Lower lobe of right lung (tissue), 2 donors: ENCODE measurements at places on chromosomes 12 and 14. TPM values are rescaled to one million over a fixed set of nuclear protein-coding genes. Genes with fewer than 3 reads are reported as not detected.

Gene TMEM253
- total RNA-seq: 0.50 TPM

Gene CEBPE
- 0.32 TPM for total RNA-seq

Gene SIX6
- total RNA-seq: not detected

DNA sequence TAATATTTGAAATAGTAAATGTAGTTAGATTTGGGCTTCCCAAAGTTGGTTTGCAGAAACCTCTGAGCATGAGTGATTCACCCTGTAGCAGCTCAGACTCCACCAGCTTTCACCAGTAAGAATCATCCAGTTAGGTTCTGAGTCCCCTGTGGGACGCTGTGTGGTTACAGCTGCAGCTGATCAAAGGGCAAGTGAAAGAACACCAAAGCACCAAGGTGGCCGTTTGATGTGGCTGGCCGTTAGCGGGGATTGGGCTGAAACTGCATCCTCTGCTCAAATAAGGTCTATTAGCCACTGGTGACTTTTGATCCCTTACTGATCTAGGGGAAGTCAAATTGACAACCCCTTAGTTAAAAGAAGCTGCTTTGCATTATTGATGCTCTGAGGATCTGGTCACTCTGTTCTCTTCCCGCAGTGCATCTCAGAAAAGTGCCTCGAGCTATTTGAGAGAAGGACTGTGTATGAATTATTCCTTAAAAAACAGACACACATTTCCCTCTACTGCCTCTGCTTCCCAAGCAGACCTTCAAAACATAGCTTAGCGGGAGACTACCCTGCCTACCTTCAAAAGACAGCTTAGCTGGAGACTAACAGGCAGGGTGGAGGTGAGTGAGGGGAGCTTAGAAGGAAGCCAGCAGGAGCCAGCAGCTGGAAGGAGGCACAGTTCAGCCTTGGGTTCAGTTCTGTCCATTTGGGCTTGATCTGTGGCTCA, 3.7 kb downstream of the ABHD12B start:
- H3K4me3 ChIP-seq: no peak overlapping the region
- no peaks in the 10 kb centered on the region for H3K4me1 ChIP-seq

- H3K36me3 ChIP-seq: peaks cover 50% of the 10 kb centered on the region
- H3K27ac ChIP-seq: no peak overlapping the region
- DNase-seq: no peak
- no peaks in the 10 kb centered on the region for H3K27me3 ChIP-seq
These were observed 1.4 kb downstream of the PSMB5 start for GRCh38 chr14:23033251-23033727.
